NCI-H510A treated with DMSO at 0.1 percent for 48 hours (cell line): ENCODE measurements at places on chromosomes 2 and 18.

DNA sequence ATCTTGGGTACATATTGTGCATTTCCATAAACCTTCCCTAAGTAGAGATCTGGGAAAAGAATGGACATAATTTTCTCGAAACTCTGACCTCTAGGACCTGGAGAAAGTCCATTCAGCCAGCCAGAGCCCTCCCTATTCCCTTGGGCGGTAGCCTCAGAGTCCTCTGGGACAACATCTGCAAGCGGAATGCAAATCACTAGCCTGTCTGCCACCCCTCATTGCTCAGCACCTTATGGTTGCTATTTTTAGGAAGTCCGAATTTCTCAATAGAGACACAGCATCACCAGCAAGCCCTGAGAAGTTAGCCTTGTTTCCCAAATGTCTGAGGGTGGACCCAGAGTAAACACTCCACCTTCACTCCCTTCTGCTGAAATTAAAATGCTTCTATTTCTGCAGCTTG lies 17.6 kb upstream of the CD28 start:
- DNase-seq = no peak

GRCh38 chr2:39289609-39290008 lies 45.8 kb upstream of the CDKL4 start:
- DNase-seq = no peak

- no peak for DNase-seq
Observed at GRCh38 chr2:188449561-188449960, 157.9 kb downstream of the GULP1 start.

GRCh38 chr2:154699575-154699930 lies 1.1 kb downstream of the KCNJ3 start:
- DNase-seq = no peak

GRCh38 chr2:39127973-39128372 lies 7.1 kb upstream of the SOS1 start:
- DNase-seq = no peak

- no peak for DNase-seq
Observed at GRCh38 chr2:54775710-54776109, 52.2 kb downstream of the EML6 start.

DNA sequence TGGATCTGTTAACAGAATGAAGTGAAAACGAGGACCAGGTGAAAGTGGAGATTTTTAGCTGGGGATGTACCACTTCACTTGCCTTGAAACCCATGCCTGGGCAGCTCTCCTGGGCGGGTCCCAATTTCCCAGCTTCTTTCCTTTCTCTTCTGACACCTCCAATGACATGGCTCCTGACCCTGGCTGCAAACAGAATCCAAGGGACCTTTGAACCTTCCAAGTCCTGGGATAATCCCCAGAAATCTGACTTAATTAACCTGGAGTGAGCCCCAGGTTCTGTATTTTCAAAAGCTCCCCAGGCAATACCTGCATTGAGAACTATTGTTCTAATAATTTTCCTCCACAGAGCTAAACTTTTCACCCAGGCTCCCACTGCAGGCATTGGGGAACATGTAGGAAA lies 495.9 kb downstream of the CNTNAP5 start:
- no peak for DNase-seq
